ENCODE measurements at places on chromosomes 12 and 14. TPM values are rescaled to one million over a fixed set of nuclear protein-coding genes. Genes with fewer than 3 reads are reported as not detected.

GRCh38 chr12:104090685-104091084, 26.4 kb downstream of the HCFC2 start:
- DNase-seq, result no peak
- H3K4me3 ChIP-seq, result no peak overlapping the region
- peaks cover 33% of the 10 kb centered on the region for H3K36me3 ChIP-seq
- H3K27ac ChIP-seq, result no peak overlapping the region
- no peaks in the 10 kb centered on the region for H3K27me3 ChIP-seq

The CDH24 gene
- total RNA-seq, result 1.2 TPM

GRCh38 chr12:62436164-62436503, 30.5 kb upstream of the MON2 start:
- H3K36me3 ChIP-seq, result no peaks in the 10 kb centered on the region
- peak overlapping the region; percentile 80 for H3K4me3 ChIP-seq
- peaks cover 52% of the 10 kb centered on the region for H3K27me3 ChIP-seq
- DNase-seq, result no peak
- no peak overlapping the region for H3K27ac ChIP-seq

The SLC2A13 gene
- 2.5 TPM for total RNA-seq

- peak overlapping the region; percentile 54 for H3K27ac ChIP-seq
- H3K4me1 ChIP-seq, result peaks cover 51% of the 10 kb centered on the region
- peaks cover 10% of the 10 kb centered on the region for H3K36me3 ChIP-seq
Measured at GRCh38 chr12:10304161-10304574, 3.5 kb upstream of the KLRD1 start.
